ENCODE measurements at places on chromosomes 11 and 22.

GRCh38 chr11:97454988-97455387, 1065.2 kb downstream of the JRKL start:
- DNase-seq, result no peak

DNA sequence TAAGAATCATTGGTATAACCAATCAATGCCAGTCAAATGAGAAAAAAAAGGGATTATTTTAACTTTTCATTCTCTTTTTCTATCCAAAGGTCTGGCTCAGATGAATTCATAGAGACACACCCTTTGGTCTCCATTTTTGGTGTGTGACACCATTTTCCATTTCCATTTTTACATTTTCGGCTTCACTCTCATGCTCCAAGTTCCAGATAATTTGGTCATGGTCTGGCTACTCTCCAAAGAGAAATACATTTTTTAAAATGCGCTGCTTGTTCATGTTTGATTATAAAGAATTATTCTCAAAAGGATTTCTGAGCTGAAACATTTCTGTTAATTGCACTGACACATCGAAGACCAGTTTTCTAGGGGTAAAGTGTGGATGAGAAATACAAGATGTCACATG, 51.6 kb upstream of the FIBIN start:
- DNase-seq, result no peak

- no peak for DNase-seq
These were observed 6.2 kb upstream of the CUL5 start for GRCh38 chr11:108002476-108002875.

DNA sequence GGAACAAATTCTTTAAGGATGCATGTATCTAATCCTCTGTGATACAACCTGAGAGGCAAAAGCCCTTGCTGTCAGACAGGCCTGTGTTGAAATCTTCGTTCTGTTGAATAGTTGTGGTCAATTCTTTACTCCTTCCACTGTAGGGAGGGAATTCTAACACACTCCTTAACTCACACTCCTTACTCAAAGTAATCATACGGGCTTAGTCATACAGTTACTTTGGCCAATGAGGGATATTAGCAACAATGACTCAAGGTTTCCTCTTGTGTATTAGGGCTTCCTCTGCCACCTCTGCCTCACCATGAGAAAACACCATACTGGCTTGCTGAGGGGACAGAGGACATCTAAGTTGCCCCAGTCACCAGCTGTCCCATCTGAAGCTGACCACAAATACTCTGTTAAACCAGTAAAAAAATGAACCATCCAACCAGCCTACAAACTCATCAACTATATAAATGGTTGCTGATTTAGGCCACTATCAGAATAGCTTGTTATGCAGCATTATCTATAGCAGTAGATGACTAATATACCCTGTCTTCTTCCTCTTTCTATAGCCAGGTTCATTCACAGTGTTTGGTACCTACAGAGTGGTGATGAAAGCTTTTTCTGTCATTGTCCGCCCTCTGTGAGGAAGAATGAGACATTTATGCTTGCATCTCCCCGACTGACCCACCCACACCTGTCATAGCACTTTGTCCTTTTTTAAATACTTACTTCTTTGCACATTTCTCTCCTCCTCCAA, 322.8 kb upstream of the SYN3 start:
- DNase-seq, result no peak

DNA sequence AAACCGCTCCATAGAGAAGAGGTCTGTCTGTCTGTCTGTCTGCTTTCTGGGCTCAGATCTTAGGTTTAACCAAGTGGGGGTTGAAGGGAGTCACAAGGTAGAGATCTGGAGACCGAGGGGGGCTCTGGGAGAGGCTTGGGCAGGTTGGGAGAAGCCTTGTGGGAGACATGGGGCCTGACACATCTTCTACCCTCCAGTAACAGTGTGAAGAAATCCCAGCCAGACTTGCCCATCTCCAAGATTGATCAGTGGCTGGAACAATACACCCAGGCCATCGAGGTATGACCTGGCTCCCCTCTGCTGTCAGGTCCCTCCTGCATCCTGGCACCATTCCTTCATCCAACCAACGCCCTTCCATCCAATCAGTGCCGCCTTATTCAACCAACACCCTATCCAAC, 7.4 kb downstream of the PRR33 start:
- no peak for DNase-seq

DNA sequence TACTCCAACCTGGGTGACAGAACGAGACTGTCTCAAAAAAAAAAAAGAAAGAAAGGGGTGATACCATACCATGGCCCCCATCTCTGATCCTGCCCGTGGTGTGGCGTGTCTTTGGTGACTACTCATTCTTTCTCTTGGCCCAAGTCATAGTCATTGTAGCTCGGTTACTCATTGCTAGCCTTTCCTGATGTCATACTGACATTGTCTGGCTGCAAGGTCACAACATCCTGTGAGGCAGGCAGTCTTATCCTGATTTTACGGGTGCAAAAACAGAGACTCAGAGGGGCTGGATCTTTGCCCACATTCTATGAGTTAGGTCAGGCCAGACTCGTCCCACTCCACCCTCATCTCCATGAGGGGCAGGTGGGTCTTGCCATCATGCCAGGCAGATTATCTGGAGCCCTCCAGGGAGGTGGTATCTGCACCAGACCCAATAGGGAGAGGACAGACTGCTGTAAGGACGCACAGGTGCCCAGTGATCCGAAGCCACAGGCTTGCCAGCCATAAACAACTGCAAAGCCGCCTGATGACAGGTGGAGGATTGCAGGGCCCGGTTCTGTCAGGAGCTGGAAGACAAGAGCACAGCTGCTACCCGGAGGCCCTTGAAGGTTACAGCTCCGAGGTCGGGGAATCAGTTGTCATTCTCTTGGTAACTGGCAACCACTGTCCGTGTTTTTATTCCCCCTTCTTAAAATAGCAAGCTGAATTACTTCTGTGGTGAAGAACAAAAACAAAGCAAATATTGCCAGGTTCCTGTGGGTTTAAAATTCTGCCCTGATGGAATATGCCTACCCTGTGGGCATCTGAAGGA, 13.8 kb downstream of the TOM1 start:
- peak; percentile 72 for DNase-seq

Data from left hindlimb (tissue), 1 donor.